Activated CD4-positive, alpha-beta T cell treated with anti-CD3 and anti-CD28 coated beads for 36 hours (primary cell): ENCODE measurements at places on chromosomes 2 and 18.

DNA sequence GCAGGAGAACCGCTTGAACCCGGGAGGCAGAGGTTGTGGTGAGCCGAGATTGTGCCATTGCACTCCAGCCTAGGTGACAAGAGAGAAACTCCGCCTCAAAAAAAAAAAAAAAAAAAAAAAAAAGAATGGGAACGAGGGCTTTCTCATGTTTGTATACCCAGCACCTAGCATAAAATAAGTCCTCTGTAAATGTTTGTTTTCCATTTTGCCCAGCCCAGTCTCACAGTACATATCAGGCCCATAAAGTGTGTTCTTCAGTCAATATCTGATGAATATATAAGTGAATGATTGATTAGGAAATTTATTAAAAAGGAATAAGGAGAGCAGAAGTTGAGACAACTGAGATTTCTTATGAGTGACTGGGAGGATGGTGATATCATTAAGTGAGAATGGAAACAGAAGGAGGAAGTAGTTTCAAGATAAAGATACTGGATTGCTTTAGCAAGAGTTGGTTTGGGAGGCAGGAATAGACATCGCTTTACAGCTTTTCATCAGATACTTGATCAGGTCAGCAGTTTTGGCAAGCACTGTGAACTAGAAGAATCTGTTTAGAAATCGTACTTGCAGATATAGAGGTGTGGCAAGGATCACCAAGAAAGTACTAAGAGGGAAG, 327.5 kb downstream of the KIAA1328 start:
- DNase-seq: no peak

GRCh38 chr2:8583400-8584173, 98.3 kb upstream of the ID2 start:
- DNase-seq: peak; percentile 91

DNA sequence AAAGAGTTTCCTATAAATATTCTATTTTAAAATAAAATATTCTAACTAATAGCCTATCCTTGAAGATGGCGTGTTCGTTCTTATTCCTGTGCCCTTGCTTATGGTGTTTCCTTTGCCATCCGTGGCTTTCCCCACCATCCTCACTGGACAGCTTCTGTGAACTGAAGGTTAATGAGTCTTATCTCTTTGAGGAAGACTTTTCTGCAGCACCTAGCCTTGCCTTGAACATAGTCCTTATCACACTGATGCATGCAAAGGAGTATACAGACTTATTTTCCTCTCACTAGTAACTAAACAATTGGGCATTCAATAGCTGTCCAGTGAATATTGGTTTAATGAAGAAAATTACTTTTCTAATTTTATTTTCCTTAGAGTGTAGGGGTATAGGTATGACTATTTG, 88.1 kb downstream of the GULP1 start:
- no peak for DNase-seq

DNA sequence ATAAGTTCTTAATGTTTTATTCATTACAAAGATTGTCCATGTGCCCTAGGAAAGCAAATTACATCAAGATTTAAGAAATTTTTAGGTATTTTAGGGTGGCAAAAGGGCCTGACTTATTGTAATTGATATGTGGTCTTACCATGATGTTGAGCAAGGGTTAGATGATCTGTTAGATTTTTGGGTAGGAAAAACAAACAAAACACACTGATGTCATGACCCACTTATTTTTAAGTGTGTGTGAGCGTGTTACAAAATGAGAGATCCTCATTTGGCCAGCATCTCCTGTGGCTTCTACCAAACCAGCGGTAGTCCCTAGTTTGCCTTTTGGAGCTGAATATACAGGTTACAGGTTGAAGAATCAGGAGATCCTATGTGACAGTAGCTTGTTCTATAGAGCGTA, 89.8 kb upstream of the ITGB6 start:
- no peak for DNase-seq

DNA sequence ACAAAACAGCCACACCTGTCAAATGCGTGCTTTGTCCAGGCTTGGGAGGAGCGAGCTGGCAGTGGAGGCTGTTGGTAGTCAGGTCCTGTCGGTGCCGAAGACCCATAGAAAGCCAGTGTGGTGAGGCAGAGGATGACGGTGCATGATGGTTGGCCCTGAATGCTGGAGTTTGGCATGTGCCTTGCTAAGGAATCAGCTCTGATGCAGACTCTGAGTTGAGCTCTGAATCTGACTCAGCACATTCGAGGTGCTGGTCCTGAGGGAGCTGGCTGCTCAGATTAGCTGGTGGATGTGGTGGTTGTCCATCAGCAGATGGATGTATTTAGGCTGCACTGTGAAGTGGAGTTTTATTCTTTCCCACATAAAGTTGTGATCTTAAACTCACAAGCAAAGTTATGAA, 111.3 kb downstream of the ARHGEF4 start:
- no peak for DNase-seq

DNA sequence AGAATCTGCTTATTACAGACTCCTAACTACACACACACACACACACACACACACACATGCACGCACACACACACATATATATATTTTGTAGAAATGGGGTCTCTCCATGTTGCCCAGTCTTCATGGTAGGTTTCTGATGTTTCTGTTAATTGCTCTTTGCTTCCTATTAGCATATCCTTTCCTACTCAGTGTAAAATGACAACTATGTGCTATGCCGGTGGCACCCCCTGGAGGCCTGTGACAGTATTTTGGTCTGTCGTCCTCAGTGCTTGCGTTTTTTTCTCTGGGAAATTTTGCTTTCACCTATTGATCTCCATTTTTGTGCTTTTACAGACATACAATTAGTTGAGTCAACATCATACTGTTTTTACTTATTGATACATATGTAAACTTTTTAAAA, 322.1 kb downstream of the LRRTM1 start:
- peak; percentile 18 for DNase-seq

GRCh38 chr2:63189026-63189425, 138.4 kb downstream of the OTX1 start:
- DNase-seq: peak; percentile 17

GRCh38 chr2:76080154-76080553, 369.4 kb upstream of the GCFC2 start:
- no peak for DNase-seq

- DNase-seq: peak; percentile 92
Observed at GRCh38 chr2:28452534-28453081, 43.3 kb upstream of the PLB1 start.

DNA sequence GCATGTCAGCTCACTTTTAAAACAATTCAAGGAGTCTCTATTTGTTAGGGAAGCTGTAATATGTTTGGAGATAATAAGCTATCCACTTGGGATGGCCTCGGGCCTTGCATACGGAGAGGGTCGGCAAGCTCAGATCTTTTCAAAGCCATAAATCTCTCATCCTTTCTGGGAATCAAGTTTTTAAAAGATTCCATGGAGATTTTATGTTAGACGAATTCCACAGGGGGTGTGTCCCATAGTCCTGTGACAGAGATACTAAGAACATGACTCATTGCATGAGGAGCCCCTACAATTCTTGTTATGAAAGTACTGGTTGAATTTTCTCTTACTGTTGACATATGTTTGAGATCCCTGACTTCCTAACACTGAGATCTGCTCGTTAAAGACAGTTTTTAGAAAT, 108.7 kb downstream of the FEZ2 start:
- no peak for DNase-seq

- DNase-seq: peak; percentile 41
Observed at GRCh38 chr2:85053802-85054201, 79.4 kb upstream of the TCF7L1 start.

GRCh38 chr18:74242438-74243096, 49.2 kb downstream of the CYB5A start:
- DNase-seq: peak; percentile 20

- no peak for DNase-seq
Observed at GRCh38 chr2:19747310-19748072, 154.3 kb downstream of the TTC32 start.

DNA sequence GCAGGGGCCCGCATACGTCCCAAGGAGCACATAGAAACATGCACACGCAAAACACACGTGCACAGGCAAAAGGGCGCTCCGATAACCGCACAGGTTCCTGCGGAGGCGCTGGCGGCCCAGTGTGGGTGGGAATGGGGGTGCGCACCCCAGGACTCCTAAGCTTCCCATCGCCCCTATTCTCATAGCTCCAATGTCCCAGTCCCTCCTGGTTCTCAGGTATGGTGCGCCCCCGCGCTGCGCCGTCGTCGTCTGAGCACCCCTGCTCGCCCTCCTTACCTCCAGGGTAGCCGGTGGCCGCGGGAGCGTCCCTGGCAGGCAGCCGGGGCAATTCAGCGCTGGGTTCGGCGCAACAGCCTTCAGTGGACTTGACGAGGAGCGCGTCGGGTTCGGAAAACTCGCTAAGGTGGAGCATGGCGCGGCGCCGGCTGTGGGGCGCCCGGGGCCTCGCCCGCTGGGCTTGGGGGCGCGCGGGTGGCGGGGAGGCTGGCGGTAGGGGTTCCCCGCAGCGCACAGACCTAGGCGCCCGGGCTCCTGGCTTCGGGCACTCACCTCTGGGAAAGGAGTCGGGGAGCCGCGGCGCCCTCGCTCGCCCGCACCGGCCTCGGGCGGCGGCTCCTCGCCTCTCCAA, 328 bp downstream of the EGR4 start:
- DNase-seq: peak; percentile 38
